Fibroblast of lung (primary cell): ENCODE measurements at places on chromosomes 1 and 21. TPM values are rescaled to one million over a fixed set of nuclear protein-coding genes. Genes with fewer than 3 reads are reported as not detected.

GRCh38 chr1:25022361-25023189 lies 92.5 kb upstream of the RUNX3 start:
- peak; percentile 97 for DNase-seq

DNA sequence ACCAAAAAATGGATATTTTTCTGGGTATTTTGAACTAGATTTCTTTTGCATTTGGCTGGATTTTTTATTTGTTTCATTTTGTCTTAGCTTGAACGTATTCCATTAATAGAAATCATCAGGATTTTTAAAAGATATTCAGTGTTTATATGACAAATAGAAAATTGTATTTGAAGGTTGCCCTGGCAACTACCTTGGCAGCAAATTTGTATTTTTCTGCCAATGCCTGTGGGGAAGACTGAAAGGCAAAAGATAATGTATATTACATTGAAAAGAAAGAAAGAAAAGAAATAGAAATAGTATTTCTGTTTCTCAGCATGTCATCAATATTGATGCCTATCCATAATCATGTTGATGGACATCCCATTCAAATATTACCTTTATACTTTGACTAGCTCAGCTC lies 16.8 kb downstream of the VCAM1 start:
- DNase-seq = peak; percentile 45

- no peak for DNase-seq
These were observed 480 bp downstream of the CADM3 start for GRCh38 chr1:159171688-159172501.

DNA sequence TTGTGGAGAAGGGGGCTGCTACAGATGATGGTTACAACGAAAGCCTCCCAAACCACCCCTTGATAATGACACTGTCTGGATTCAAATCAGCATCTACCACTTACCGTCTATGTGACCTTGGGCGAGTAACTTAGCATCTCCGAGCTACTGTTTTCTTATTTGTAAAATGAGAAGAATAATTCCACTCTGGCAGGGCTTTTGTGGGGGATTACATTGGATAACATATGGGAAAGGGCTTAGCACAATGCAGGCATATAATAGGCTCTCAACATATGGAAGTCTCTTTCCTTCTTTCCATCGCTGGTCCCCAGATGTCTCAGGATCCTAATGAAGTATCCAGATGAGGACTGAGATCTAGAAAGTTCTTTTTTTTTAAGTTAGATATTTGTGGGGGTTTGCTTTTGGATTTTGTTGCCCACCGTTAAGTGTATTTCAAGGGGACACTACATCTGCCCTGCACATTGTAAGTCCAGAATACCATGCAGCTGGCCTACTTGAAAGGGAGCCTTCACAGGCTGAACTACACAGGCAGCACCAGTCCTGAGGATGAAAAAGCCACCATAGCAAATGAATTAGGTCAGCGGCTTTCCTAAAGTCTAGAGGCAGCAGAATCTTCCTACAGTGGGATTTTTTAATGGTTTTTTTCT lies 172.2 kb upstream of the IRF2BP2 start:
- DNase-seq = peak; percentile 29

DNA sequence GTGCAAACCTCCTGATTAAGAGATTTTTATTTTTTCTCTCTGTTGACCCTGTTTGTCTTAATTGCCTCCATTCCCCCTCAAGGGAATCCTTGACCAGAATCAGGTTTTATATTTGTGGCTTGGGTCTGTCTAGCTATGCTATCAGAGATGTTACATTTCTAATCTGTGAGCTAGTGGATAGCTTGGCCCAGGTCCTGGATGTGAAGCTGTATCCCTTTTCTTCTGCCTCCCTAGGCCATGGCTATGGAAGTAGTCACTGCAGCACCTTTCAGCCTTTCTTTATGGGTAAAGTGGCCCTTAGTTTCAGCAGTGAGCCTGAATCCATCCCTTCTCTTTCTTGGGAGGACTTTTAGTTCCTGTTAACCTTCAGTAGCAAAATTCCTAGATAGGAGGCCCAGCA lies 17.0 kb upstream of the ANGEL2 start:
- DNase-seq = no peak

GRCh38 chr21:14787312-14787711 lies 241.2 kb upstream of the SAMSN1 start:
- DNase-seq = no peak

- DNase-seq = no peak
These were observed 22.4 kb upstream of the RBBP5 start for GRCh38 chr1:205144046-205144720.

DNA sequence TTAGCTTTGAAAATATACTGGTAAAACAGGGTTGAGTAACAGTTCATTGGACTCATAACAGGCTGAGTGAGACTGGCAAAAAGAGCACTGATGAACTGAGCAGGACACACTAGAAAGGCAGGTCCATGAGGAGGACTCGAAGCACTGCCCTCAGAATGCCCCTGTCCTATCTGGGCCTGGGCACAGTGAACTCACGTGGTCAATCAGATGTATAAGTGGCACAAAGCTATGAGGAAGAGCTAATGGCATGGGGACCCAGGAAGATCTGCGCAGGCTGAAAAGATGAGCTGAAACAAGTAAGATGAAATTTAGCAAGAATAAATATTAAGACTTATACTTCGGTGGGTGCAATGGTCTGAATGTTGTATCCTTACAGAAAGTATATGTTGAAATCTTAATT lies 9.2 kb upstream of the RGS7 start:
- DNase-seq = no peak

DNA sequence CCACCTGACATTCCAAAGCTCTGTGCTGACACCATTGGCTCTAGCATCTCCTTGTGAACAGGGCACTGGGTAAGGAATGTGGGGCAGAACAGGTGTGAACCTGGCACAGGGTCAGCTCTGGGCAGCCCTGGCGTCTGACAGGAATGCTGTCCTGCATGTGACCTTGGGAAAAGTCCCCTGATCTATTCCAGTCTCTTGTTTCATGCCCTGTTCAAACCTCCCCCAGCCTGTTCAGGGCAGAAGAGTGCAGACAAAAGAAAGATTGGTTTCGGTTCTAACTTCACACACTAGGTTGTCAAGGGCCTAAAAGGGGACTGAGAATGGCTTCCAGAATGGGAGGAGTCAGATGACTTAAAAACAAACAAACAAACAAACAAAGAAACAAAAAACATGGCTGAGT lies 27.6 kb upstream of the SDHB start:
- no peak for DNase-seq

DNA sequence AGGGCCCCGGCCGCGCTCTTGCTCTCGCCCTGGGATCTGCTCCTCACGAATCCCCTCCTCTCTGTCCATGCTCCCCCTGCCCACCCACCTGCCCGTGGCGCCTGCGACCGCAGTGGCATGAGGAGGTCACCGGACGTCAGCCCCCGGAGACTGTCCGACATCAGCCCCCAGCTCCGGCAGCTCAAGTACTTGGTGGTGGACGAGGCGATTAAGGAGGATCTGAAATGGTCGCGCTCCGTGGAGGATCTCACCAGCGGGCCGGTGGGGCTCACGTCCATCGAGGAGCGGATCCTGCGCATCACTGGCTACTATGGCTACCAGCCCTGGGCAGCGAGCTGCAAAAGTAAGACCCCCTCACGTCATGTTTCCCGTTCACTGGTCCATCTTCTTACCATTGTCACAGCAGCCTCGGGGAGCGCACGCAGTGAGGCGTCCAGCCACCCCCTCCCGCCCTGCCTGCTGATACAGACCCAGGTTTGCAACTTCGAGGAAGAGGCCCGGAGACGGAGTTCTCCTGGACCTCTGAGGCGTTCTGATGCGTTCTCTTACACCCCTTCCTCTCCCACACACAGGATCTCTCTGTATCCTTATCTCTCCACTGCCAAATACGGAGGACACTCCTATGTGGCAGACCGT lies 1.1 kb downstream of the SLC35F3 start:
- no peak for DNase-seq

- peak; percentile 78 for DNase-seq
These were observed at the start of gene KIRREL1 for GRCh38 chr1:157993147-157993917. TSS of gene KIRREL1 (plus strand) at chr1:157993645. CDS start at chr1:157993677, 32 bp downstream.

DNA sequence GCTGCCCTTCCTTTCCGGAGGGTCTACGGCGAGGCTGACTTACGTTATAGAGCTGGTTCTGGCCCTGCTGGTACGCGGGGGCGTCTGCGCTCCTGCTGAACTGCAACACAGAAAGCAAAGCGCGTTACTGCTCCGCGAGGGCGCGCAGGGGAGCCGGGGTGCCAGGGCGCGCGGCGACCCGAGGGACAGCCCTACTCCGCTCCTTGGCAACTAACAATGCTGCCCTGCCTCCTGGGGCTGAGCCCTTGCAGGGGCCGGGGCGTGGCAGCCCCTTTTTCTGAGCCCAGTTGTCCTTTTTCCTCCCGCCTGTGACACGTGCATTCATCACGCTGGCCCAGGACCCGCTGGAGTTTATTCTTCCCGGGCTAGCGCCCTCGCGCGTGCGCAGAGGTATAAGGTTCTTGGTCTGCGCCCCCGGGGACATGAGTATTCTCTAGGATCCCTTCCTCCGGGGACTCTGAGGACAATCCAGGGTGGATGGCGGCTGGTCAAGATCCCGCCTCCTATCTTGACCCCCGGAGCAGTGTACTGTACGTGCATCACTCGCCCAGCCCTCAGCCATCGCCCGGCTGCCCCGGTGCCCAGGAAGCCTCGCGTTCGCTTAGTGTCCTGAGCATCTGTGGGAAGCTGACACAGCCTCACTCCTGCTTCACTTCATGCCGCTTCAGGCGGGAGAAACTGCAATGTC lies 78.9 kb downstream of the CD247 start:
- DNase-seq = peak; percentile 34

DNA sequence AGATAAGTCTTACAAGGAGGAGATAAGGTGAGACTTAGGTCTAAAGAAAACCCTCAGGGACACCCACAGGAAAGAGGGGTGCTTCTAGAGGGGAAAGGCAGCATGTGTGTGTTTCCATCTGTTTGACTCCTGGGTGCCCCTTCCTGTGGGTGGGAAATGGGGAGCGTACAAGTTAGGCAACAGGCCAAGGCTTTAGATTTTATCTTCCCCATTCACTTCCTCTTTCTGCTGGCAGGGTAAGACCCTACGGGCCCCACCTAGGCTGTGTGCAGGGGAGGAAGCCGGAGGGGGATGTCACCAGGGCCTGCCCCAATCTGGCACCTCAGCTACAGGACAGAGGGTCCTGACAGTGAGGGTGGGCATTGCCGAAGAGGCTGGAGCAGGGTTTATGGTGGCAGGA lies 2.5 kb upstream of the OLIG1 start:
- no peak for DNase-seq

- no peak for DNase-seq
These were observed 2.1 kb downstream of the C1orf21 start for GRCh38 chr1:184388971-184389370.

DNA sequence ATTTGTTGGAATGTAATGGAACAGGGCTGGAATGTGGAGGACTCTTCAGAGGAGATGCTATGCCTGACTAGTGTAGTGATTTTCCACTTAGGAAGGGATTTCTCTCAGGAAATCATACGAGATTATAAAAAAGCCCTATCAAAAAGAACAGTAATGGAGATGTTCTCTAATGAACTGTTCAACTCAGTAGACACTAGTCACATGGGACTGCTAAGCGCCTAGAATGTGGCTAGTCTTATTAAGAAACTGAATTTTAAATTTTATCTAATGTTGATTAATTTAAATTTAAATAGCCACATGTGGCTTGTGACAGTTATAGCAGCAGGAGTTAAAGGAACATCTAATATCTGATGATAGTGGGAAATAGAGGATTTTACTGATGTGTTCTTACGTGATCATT lies 94.0 kb downstream of the SLC35F3 start:
- no peak for DNase-seq

DNA sequence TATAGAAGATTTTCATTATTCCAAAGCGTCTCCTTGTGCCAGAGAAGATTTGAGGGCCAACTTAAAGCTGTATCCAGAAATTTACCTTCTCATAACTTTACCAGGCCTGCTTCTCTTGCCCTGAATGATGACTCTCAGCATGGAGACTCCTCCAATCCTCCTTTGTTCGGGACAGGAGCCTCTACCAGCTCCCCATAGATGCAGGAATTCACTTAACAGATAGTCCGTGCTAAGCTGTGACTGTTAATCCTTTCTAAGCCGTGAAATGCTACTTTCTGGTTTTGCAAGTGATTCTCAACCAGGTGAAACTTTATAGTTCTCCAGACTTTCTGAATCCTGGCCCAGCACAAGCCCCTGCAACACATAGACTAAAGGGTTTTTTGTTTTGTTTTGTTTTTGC lies 31.8 kb upstream of the KCND3 start:
- no peak for DNase-seq

DNA sequence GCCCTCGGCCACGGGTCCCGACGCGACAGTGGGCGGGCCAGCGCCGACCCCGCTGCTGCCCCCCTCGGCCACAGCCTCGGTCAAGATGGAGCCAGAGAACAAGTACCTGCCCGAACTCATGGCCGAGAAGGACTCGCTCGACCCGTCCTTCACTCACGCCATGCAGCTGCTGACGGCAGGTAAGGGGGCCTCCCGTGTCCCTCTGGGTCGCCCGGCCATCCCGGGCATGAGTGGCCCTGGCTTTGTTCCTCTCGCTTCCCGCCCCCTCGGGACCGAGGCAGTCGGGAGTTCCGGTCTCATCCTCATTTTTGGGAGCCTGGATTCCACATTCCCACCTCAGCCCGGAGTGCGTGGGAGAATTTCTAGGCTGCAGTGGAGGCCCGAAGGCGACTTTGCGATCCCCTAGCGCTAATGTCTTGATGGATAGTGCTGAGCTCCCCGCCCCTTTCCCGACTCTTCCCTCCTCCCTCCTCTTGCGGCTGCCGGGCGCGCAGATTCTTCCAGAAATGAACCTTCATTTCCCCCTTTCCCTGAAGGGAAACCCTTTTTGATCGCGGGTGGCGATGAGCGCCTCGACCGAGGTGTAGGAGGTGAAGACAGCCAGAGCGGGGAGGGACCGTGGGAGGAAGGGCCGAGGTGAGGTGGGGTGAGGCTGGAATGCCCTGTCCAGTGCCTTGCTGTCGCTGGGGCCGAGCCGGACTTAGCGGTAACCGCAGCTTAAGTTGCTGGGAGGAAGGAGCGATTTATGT lies 705 bp downstream of the KHDRBS1 start:
- DNase-seq = peak; percentile 51

GRCh38 chr1:188463919-188464318 lies 1635.2 kb downstream of the PLA2G4A start:
- DNase-seq = no peak

DNA sequence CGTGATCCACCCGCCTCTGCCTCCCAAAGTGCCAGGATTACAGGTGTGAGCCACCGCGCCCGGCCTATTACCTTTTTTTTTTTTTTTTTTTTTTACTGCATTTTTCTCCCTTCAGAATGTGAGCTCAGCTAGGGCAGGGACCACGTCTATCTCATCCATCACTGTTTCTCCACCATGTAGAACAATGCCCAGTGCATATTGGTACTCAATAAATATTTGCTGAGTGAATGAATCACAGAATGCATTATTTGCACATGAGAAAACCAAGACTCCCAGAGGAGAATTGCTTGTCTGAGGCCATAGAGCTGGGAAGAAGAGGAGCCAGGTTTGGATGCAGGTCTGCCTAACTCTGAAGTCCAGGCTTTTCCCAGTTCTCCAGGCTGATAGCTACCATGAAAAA lies 8.2 kb upstream of the SLC9A1 start:
- no peak for DNase-seq

- DNase-seq = no peak
These were observed 99.0 kb upstream of the SOD1 start for GRCh38 chr21:31560479-31560878.

The OR14K1 gene
- total RNA-seq = not detected in 2 replicates

The GJB3 gene
- not detected in 2 replicates for total RNA-seq

The ATP6V1G3 gene
- total RNA-seq = not detected in 2 replicates

The SH2D1B gene
- total RNA-seq = not detected in 2 replicates

The DIPK1A gene
- 8.2 and 19.7 TPM in 2 replicates for total RNA-seq

The ADGRL2 gene
- total RNA-seq = 61.4 and 74.1 TPM in 2 replicates

The COL9A2 gene
- 2.1 and 2.8 TPM in 2 replicates for total RNA-seq

The MCOLN3 gene
- 2.1 and 2.5 TPM in 2 replicates for total RNA-seq

The CLEC20A gene
- total RNA-seq = not detected in 2 replicates

The NCF2 gene
- total RNA-seq = 0.77 and 2.6 TPM in 2 replicates

The TMIGD3 gene
- not detected in 2 replicates for total RNA-seq

The COL6A1 gene
- total RNA-seq = 623 and 645 TPM in 2 replicates

The DENND2D gene
- total RNA-seq = 15.7 and 19.5 TPM in 2 replicates

The FCGR2B gene
- not detected in 2 replicates for total RNA-seq
